Right renal cortex interstitium (tissue), 3 donors: ENCODE measurements at places on chromosomes 3 and 15.

GRCh38 chr3:197782230-197782629 is 8.8 kb upstream of the LRCH3 start:
- DNase-seq = no peak

GRCh38 chr3:43726521-43726920 is 35.8 kb downstream of the ABHD5 start:
- no peak for DNase-seq

- no peak for DNase-seq
Observed at GRCh38 chr3:112038863-112039262, 4.3 kb downstream of the TMPRSS7 start.

GRCh38 chr15:70757627-70758026 is 5.7 kb downstream of the UACA start:
- DNase-seq = no peak

DNA sequence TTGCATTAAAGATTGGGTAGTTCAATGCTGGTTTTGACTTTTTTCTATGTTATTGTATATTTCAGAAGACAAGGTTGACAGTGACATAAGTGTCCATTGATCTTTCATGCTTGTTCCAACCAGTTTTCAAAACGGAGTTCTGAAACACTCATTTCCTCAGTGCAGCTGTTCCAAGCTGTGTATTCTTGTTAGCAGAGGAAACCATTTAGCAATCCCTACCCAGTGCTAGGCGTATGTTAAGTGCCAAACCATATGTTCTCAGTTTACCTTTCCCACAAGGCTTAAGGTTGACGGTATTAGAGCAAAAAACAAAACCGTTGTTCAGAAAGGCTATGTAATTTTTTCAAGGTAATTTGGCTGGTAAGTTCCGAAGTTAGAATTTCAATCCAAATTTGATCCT is 9.1 kb downstream of the ATOSA start:
- DNase-seq = no peak

- no peak for DNase-seq
Observed at GRCh38 chr3:73805435-73805834, 180.7 kb upstream of the PDZRN3 start.

DNA sequence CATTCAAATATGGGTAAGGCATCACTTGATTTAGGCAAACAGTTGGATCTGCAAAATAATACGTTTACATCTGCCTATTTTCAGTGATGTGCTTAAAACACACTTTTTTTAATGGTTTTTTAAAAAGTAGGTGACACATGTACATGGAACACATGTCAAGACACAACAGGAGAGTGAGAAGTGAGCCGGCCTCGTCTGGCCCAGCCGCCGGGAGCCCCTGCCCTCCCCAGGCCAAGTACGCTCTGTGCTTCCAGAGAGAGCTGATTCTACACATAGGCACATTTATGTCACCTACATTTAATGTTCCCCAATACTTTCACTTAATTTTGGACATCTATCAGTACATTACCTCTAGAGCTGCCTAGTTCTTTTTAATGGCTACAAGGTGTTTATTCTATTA is 3.8 kb downstream of the TM2D3 start:
- DNase-seq = no peak

- DNase-seq = no peak
Observed at GRCh38 chr15:55703873-55704301, 39.1 kb downstream of the PRTG start.

DNA sequence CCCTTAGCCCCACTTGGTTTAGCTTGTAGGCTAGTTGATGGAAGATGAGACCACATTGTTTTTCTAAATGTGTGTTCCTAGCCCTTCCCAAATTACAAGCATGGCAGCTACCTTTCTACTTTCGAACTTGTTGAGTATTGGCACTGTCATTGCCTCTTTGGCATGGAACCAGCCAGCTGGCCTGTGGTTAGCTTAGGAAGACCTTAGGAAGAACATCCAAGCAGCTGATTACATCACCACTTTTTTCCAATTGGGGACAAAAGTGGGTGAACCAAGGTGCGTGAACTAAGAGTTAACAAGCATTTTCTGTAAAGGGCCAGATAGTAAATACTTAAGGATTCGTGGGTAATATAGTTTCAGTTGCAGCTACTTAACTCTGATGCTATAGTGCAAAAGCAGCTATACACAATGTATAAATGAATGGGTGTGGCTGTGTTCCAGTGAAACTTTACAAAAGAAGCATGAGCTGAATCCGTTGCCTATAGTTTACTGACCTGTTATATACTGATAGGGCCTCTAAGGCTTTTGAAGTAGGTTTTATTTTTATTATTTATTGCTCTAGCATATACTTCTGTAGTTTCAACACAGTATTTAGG is 8.5 kb downstream of the KLHL18 start:
- no peak for DNase-seq
